ENCODE measurements at places on chromosomes 11 and 22. TPM values are rescaled to one million over a fixed set of nuclear protein-coding genes. Genes with fewer than 3 reads are reported as not detected.

- no peaks in the 10 kb centered on the region for H3K4me1 ChIP-seq
- no peak overlapping the region for H3K27ac ChIP-seq
- DNase-seq: no peak
- no peak overlapping the region for H3K4me3 ChIP-seq
- H3K36me3 ChIP-seq: no peaks in the 10 kb centered on the region
- H3K27me3 ChIP-seq: peaks cover 10% of the 10 kb centered on the region
These were observed 122.2 kb downstream of the PLEKHA7 start for GRCh38 chr11:16891964-16892363.

DNA sequence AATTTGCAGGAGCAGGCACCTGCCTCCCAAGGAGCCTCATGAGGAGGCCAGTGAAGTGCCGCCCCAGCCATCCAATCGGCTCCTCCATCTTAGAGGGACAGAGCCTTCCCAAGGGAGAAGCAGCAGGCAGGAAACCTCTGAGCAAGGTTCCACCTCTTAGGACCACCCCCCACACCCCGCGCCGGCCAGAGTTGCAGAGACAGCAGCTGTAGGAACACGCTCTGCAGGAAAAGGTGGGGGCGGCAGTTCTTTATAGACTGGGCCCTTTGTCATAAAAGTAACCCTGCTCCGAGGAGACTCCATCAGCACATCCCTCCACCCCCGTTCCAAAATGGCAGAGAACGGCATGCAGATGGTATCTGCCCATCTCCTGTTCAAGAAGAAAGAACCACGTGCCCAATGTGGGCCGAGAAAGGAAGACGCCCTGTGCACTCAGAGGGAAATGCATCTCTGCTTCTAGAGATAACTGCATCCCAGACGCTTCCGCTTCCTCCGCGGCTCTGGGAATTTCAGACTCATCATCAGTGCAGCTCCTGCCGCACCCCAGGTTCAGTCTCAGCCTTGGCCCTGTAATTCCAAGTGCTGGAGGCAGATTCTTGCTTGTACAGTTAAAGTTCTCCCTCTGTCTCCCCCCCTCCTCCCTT, 98.5 kb downstream of the SPATA19 start:
- no peaks in the 10 kb centered on the region for H3K36me3 ChIP-seq
- no peaks in the 10 kb centered on the region for H3K4me1 ChIP-seq
- peaks cover 31% of the 10 kb centered on the region for H3K27me3 ChIP-seq
- no peak overlapping the region for H3K4me3 ChIP-seq
- H3K27ac ChIP-seq: no peak overlapping the region
- DNase-seq: no peak

DNA sequence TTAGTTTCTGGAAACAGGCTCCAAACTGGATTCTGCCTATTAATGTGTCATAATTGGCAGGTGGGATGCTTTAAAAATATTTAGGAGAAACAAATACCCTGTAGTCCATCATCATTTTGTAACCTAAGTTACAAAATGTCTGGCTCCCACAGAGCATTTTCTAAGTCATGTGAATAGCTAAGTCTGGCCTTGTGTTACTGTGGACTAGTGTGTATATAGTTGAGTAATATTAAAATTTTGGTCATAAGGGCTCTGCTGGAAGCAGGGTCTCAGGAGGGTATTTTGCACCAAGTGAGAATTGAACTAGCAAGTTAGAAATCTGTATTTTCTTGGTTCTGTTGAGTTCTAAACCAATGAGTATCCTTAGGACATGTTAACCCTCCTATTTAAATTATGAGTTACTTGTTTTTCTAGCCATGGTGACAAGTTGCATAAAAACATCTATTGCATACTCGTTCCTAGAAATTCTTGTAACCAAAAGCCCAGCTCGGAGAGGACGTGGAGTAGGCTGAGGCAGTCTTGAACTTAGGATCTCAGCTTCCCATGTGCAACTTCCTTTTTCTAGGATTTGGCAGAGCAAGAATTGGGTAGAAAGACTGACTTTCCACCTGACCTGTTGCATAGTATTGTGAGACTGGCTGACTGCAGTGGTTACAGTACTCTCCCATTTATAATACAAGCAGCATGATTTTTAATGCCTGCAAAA, 5.4 kb downstream of the PTPMT1 start:
- H3K36me3 ChIP-seq: no peaks in the 10 kb centered on the region
- no peak for DNase-seq
- no peaks in the 10 kb centered on the region for H3K27me3 ChIP-seq
- no peak overlapping the region for H3K4me3 ChIP-seq

DNA sequence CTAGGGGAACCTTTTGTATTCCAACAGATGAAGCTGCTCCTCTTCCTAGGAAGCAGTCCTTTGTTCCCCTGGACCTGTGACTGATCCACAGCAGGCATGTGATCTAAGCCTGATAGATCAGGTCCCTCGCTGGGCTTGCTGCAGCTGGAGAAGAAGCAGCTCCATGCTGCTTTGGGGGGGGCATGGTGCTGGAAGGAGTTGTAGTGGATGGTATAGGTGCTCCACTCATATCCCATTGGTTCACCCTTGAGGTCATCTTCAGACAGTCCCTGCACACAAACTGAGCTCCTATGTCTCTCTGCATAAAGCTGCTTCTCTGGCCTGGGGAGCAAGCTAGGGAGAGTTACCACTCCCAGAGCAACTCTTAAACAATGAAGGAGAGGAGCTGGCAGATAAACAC, 9.5 kb upstream of the RIC3 start:
- no peaks in the 10 kb centered on the region for H3K4me1 ChIP-seq
- H3K36me3 ChIP-seq: no peaks in the 10 kb centered on the region
- no peak overlapping the region for H3K27ac ChIP-seq
- no peak for DNase-seq
- H3K27me3 ChIP-seq: peaks cover 19% of the 10 kb centered on the region
- no peak overlapping the region for H3K4me3 ChIP-seq

DNA sequence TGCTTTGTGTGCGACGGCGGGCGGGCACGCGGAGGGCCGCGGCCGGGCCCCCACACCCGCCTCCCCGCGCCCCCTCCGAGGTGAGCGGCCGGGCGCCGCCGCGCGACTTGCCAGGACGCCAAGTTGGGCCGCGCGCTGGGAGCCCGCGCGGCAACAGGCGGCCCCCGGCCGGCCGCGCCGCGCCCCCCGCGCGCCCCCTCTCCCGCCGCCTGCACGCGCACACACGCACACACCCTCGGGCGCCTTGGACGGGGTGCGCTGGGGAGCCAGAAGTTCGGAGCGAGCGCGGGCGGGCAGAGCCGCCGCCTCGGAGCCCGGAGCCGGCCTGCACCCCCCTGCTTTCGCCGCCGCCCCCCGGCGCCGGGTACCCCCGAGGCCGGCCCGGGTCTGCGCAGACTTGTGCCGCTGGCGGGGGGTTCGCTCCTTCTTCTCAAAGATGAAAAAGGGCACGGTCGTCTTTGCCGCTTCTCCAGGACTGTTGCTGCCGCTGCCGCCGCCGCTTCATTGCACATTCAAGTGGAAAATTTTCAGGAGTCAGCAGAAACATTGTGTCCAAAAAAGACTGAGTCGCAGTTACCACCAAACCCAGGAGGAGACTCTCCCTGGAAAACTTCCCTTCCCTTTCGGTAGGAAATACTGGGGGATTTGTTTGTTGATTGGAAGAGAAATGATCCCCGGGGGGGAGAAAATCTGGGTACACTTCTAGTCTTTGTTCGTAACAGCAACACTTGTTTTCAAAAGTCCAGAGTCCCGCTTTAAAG, 895 bp downstream of the TEAD1 start:
- H3K4me1 ChIP-seq: peaks cover 7% of the 10 kb centered on the region
- peaks cover 63% of the 10 kb centered on the region for H3K27me3 ChIP-seq
- no peaks in the 10 kb centered on the region for H3K36me3 ChIP-seq
- peak overlapping the region; percentile 68 for H3K4me3 ChIP-seq

GRCh38 chr11:41612415-41612814, 153.0 kb upstream of the LRRC4C start:
- no peaks in the 10 kb centered on the region for H3K4me1 ChIP-seq
- no peak overlapping the region for H3K27ac ChIP-seq
- H3K4me3 ChIP-seq: no peak overlapping the region
- DNase-seq: no peak
- H3K36me3 ChIP-seq: no peaks in the 10 kb centered on the region

GRCh38 chr11:14223636-14224288, 135.2 kb downstream of the RRAS2 start:
- no peak for DNase-seq
- no peak overlapping the region for H3K4me3 ChIP-seq
- no peak overlapping the region for H3K27ac ChIP-seq
- H3K27me3 ChIP-seq: no peaks in the 10 kb centered on the region
- H3K4me1 ChIP-seq: peaks cover 1% of the 10 kb centered on the region

DNA sequence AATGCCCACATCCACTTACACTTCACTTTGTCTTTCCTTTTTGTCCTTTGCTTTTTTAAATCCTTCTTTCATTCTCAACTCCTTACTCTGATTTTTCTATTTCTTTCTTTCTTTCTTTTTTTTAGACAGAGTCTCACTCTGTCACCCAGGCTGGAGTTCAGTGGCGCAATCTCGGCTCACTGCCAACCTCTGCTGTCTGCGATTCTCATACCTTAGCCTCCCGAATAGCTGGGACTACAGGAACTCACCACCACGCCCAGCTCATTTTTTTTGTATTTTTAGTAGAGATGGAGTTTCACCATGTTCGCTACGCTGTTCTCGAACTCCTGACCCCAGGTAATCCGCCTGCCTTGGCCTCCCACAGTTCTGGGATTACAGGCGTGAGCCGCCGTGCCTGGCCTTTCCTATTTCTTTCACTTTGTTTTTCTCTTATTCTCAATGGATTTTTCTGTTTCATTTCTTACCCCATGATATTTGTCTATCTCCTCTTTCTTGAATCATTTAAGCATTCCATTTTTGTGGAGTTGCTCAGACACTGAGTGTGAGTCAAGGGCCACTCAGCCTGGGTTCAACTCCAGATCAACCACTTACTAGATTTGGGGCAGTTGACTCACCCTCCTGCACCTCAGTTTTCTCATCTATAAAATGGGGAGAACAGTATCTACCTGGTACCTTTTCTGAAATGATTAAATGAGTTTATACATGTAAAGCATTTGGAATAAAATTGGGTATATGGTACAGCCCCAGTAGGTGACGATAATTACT, 7.6 kb downstream of the KCNJ5 start:
- no peaks in the 10 kb centered on the region for H3K36me3 ChIP-seq
- H3K27ac ChIP-seq: no peak overlapping the region
- H3K27me3 ChIP-seq: peaks cover 8% of the 10 kb centered on the region
- no peaks in the 10 kb centered on the region for H3K4me1 ChIP-seq

- no peak overlapping the region for H3K27ac ChIP-seq
- H3K4me1 ChIP-seq: peaks cover 6% of the 10 kb centered on the region
- H3K27me3 ChIP-seq: no peaks in the 10 kb centered on the region
- H3K4me3 ChIP-seq: no peak overlapping the region
- H3K36me3 ChIP-seq: no peaks in the 10 kb centered on the region
- DNase-seq: no peak
These were observed 8.8 kb downstream of the UPB1 start for GRCh38 chr22:24503843-24504338.

DNA sequence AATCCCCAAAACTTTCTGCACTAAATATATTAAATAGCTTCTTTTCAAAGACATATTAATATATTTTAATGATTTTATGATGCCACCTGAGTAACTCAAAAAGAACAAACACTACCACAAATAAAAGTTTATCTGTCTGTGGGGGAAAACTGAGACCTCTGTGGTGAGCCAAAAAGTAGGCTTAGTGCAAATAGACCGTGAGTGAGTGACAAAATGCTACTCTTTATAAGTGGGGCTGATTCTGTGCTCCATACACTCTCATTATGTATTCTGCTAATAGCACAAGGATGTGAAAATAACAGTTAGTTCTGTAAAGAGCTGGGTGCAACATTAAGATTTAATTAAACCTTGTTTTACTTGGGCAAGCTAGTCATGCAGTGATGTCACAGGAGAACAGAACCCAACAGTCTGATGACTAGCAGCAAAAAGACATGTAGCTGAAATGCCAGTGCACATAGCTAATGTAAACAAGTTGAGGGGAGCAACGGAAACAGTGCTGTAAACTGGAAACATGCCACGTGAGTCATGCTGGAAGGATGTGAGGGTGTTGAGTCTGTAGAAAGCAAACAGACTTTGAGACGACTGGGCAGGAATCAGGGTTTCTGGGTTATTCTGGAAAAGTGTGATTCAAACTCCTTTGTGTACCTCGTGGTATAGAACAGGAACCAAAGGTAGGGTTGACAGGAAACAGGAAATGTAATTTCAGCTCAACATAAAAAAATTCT, 1130.4 kb downstream of the LRRC4C start:
- H3K4me1 ChIP-seq: peaks cover 2% of the 10 kb centered on the region
- no peak overlapping the region for H3K4me3 ChIP-seq
- no peaks in the 10 kb centered on the region for H3K36me3 ChIP-seq

DNA sequence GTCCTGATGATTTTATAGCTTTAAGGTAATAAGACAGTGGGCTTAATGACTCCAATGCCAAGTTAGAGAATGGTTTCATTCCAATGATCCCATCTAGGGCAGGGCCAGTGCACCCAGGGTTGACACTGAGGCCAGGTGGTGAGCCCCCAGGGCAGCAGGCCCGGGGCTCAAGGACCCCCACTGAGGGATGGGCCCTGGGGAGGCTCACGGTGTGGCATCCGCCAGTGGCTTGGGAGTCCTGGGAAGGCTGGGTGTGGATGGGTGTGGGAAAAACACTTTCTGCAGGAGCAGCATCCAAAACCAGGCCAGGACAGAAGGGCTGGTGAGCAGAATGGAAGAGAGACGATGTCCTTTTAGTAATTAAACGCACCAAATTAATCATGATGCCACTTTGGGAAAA, 626.3 kb downstream of the TBC1D22A start:
- H3K36me3 ChIP-seq: no peaks in the 10 kb centered on the region
- no peaks in the 10 kb centered on the region for H3K4me1 ChIP-seq
- H3K27ac ChIP-seq: no peak overlapping the region
- no peaks in the 10 kb centered on the region for H3K27me3 ChIP-seq
- no peak for DNase-seq

- H3K27ac ChIP-seq: peak overlapping the region; percentile 99
- H3K27me3 ChIP-seq: no peaks in the 10 kb centered on the region
- H3K36me3 ChIP-seq: peaks cover 23% of the 10 kb centered on the region
These were observed 1.6 kb upstream of the IFITM1 start for GRCh38 chr11:312092-312816.

DNA sequence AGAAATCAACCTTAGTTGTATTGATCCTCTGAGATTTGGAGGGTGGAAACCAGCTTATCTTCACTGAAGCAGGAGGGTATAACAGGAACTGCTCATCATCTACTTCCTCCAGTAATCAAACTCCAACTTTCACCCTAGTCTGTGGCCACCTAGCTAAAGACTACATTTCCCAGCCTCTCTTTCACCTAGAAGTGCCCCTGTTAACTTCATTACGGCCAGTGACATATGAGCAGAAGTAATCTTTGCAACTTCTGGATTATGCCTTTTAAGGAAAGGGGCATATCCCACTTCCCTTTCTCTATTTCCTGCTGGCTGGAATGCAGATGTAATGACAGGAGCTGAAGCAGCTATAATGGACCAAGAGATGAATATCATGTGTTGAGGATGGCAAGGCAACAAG, 7.6 kb upstream of the VPS37C start:
- DNase-seq: no peak
- H3K36me3 ChIP-seq: no peaks in the 10 kb centered on the region
- no peaks in the 10 kb centered on the region for H3K27me3 ChIP-seq
- peaks cover 48% of the 10 kb centered on the region for H3K4me1 ChIP-seq
- H3K4me3 ChIP-seq: no peak overlapping the region

- peaks cover 23% of the 10 kb centered on the region for H3K4me1 ChIP-seq
- H3K4me3 ChIP-seq: peak overlapping the region; percentile 96
- peaks cover 5% of the 10 kb centered on the region for H3K36me3 ChIP-seq
- no peak for DNase-seq
These were observed 1.7 kb downstream of the EXPH5 start for GRCh38 chr11:108591893-108592292.

PATE4 gene
- not detected for total RNA-seq

CBY1 gene
- 33.2 TPM for total RNA-seq

NAP1L4 gene
- total RNA-seq: 455 TPM

RHOD gene
- total RNA-seq: not detected

NUP98 gene
- 106 TPM for total RNA-seq

SLC6A5 gene
- not detected for total RNA-seq

BIRC3 gene
- total RNA-seq: 97.7 TPM

OTOG gene
- not detected for total RNA-seq

Measured in naive thymus-derived CD8-positive, alpha-beta T cell (primary cell).